Natural killer cell (primary cell): ENCODE measurements at places on chromosomes 2 and 18. TPM values are rescaled to one million over a fixed set of nuclear protein-coding genes. Genes with fewer than 3 reads are reported as not detected.

SLC4A3 gene
- total RNA-seq, result 0.45 TPM

DNA sequence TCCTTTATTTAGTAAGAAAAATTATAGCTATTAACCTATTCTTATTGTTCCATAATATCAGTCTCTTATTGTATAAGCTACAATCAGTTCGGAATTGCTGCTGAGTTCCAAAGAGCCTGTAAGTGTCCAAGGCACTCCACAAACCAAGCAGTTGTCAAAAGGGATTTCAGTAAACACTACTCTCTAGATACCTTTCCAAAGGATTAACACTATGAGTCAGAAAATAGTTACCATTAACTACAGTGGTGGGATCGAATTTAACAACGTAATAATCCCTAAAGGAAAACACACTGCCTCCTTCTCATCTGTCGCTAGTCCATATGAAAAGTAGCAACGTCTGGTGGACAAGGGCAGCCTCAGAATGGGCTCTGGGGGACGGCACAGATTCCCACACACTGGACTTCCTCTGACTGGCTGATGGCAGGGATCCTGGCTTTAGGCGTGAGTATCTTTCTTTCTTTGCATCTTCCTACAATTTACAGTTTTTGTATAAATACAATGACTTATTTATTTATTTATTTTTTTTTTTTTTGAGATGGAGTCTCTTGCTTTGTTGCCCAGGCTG is 8.8 kb downstream of the TGFBRAP1 start:
- no peaks in the 10 kb centered on the region for H3K4me1 ChIP-seq
- no peak overlapping the region for H3K27ac ChIP-seq
- no peak overlapping the region for H3K4me3 ChIP-seq
- no peak for DNase-seq
- no peaks in the 10 kb centered on the region for H3K36me3 ChIP-seq
- H3K27me3 ChIP-seq, result no peaks in the 10 kb centered on the region

NMUR1 gene
- 103 TPM for total RNA-seq

DNA sequence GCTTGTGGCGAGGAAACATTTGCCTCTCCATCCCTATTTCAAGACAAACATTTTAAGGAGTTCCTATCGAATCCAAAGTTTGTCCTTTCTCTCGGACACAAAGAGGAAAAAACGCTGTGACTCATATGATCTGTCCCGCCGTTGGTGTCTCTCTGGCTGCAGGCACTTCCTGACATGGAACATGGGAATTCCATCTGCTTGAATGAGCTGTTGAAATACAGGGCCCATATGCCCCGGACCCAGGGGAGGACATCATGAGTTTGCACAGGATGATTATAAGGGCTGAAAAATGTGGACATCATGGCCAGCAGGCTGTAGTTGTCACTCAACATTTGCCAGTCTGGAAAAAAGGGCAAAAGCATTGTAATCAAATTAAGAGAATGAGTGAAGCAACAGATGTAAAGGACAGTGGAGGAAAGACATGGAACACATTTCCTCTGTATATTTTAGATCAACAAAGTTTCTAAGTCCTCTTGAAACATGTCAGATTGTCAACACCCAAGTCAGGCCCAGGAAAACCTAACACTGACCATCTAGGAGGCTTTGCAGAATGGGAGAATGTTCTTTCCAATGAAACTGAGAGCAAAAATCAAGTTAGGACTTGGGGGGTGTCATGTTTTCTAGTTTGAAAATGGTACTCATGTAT is 103.2 kb upstream of the SMIM21 start:
- H3K27me3 ChIP-seq, result no peaks in the 10 kb centered on the region
- DNase-seq, result no peak
- H3K4me1 ChIP-seq, result no peaks in the 10 kb centered on the region
- no peak overlapping the region for H3K4me3 ChIP-seq
- no peak overlapping the region for H3K27ac ChIP-seq

SH3RF3 gene
- total RNA-seq, result 0.23 TPM

DNA sequence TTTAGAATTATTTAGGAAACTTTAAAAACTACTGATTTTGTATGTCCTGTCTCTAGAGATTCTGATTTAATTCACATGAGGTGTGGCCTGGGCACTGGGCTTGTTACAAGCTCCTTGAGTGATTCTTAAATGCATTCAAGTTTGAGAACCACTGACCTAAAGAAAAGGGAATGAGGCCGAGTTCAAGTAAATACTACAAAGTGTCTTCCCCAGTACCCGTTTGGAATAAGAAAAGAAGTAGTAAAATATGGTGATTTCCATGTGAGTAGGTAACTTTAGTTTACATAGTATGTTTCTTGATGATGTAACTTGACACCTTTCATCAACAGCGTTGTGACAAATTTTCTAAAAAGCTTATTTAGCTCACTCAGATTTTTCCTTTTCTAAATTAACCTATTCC is 1022.9 kb upstream of the NRXN1 start:
- H3K4me1 ChIP-seq, result no peaks in the 10 kb centered on the region
- no peak for DNase-seq
- H3K4me3 ChIP-seq, result no peak overlapping the region
- no peaks in the 10 kb centered on the region for H3K27me3 ChIP-seq
- no peak overlapping the region for H3K27ac ChIP-seq

DNA sequence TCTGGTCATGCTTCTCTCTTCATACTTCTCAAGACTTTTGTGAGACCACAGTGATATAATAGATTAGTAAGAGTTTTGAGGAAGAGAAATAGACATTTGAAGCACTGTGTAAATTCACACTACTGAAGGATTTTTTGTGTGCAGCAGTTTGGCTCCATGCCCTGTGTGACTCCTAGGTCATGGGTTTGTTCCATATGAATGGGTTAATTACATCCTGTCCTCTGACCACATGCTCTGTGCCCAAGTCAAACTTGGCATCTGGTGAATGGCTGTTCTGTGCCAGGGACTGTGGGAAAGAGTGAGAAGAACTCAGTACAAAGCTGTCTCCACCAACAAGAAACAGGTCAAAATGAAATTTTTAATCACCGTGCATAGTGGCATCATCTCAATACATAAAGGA is 304.0 kb downstream of the LNPK start:
- no peak overlapping the region for H3K27ac ChIP-seq
- no peaks in the 10 kb centered on the region for H3K27me3 ChIP-seq
- H3K4me3 ChIP-seq, result no peak overlapping the region
- H3K4me1 ChIP-seq, result no peaks in the 10 kb centered on the region

- H3K27me3 ChIP-seq, result no peaks in the 10 kb centered on the region
- no peaks in the 10 kb centered on the region for H3K4me1 ChIP-seq
- no peaks in the 10 kb centered on the region for H3K36me3 ChIP-seq
- no peak overlapping the region for H3K27ac ChIP-seq
- no peak overlapping the region for H3K4me3 ChIP-seq
Observed at GRCh38 chr2:54370405-54371104, 85.6 kb upstream of the SPTBN1 start.

NLRC4 gene
- total RNA-seq, result 0.36 TPM

DNA sequence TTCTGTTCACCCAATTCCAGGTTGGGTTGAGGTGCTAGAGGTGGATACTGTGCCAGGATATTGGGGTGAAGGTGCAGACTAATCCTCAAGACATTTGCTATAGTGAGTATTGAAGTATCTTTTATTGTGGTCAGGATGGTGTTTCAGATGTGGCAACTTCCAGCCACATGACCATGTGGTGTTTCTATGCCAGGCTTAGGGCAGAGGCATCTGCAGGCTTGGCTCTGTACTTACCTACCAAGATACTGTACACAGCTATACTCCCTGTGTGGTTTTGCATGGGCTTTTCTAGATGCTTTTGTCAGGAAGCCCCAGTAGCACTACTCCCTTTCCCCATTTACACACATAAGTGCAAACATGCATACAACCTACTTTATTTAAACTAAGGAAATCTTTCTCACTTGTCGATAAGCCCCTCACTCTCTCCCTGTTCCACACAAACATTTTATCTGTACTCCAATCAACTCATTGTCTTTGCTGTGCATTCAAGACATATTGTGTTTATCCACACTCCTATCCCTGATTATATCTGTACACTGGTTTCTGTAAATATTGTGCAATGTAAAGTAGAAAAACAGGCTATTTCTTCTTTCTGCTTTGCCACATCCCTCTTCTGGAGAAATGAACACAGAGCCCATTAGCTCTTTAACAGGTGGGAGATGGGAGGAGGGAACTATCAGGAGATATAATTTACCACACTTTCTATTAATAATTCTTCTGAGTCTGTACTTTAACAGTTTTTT is 12.3 kb downstream of the ARL6IP6 start:
- H3K36me3 ChIP-seq, result peaks cover 7% of the 10 kb centered on the region
- H3K4me1 ChIP-seq, result peaks cover 8% of the 10 kb centered on the region
- no peaks in the 10 kb centered on the region for H3K27me3 ChIP-seq
- H3K4me3 ChIP-seq, result no peak overlapping the region
- peak overlapping the region; percentile 24 for H3K27ac ChIP-seq

DNA sequence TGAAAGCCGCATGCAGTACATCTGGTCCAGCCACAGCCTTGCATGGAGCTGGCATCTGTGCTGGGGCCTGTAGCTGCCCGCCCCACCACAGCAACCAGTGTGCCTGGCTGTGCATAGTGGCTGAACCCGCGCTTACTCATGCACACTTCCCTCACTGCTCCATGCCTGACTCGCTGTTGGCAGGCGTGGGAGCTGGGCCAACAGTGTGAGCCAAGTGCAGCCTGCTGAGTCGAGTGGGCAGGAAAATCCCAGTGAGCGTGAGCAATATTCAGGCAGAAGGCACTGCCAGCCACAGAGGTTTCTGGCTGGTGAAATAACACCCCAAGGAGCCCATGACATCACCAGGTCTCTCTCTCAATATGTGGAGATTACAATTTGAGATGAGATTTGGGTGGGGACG is 1674.1 kb upstream of the TMEFF2 start:
- no peak for DNase-seq
- H3K27me3 ChIP-seq, result no peaks in the 10 kb centered on the region
- no peaks in the 10 kb centered on the region for H3K4me1 ChIP-seq
- no peak overlapping the region for H3K27ac ChIP-seq
- no peaks in the 10 kb centered on the region for H3K36me3 ChIP-seq
- no peak overlapping the region for H3K4me3 ChIP-seq

DNA sequence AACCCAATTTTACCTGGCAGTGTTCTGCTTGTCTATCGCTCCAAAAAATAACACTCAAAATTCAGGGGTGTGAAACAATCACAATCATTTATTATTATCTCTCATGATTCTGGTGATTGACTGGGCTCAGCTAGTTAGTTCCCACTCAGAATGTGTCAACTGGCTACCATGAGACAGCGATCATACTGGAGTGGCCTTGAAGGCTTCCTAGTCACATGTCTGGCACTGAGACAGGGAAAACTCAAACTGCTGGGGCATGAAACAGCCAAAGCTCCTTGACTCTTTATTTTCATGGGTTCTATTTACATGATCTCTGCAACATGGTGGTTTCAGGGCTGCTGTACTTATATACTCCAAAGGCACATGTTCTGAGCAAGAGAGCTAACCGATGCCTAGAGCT is 6.2 kb upstream of the ANXA4 start:
- no peak overlapping the region for H3K4me3 ChIP-seq
- H3K27me3 ChIP-seq, result no peaks in the 10 kb centered on the region
- H3K27ac ChIP-seq, result no peak overlapping the region
- H3K4me1 ChIP-seq, result peaks cover 2% of the 10 kb centered on the region

AMMECR1L gene
- total RNA-seq, result 13.6 TPM

TIGD1 gene
- 10.6 TPM for total RNA-seq

GRCh38 chr2:18540872-18541271 is 19.6 kb downstream of the RDH14 start:
- H3K4me3 ChIP-seq, result no peak overlapping the region
- H3K27me3 ChIP-seq, result no peaks in the 10 kb centered on the region
- no peaks in the 10 kb centered on the region for H3K4me1 ChIP-seq
- DNase-seq, result no peak
- H3K27ac ChIP-seq, result no peak overlapping the region

TBR1 gene
- total RNA-seq, result not detected

DAW1 gene
- total RNA-seq, result not detected

GRCh38 chr18:79610461-79611039 is 69.1 kb upstream of the CTDP1 start:
- no peaks in the 10 kb centered on the region for H3K4me1 ChIP-seq
- DNase-seq, result no peak
- H3K4me3 ChIP-seq, result no peak overlapping the region
- H3K27ac ChIP-seq, result no peak overlapping the region

- no peak overlapping the region for H3K4me3 ChIP-seq
- DNase-seq, result no peak
- H3K4me1 ChIP-seq, result no peaks in the 10 kb centered on the region
- no peaks in the 10 kb centered on the region for H3K36me3 ChIP-seq
Observed at GRCh38 chr18:13366962-13367892, 148.7 kb downstream of the LDLRAD4 start.
